Calu3 (cell line): ENCODE measurements at places on chromosomes 6 and 20. TPM values are rescaled to one million over a fixed set of nuclear protein-coding genes. Genes with fewer than 3 reads are reported as not detected.

PNLDC1 gene
- 0.52 and 0.71 TPM in 2 replicates for total RNA-seq

GRCh38 chr6:44672841-44673240, 285.3 kb downstream of the CDC5L start:
- no peak overlapping the region for H3K27ac ChIP-seq
- no peak overlapping the region for H3K4me3 ChIP-seq
- DNase-seq, result peak; percentile 49
- H3K27me3 ChIP-seq, result peaks cover 90% of the 10 kb centered on the region
- peaks cover 19% of the 10 kb centered on the region for H3K4me1 ChIP-seq

- no peaks in the 10 kb centered on the region for H3K4me1 ChIP-seq
- no peak overlapping the region for H3K4me3 ChIP-seq
- DNase-seq, result peak; percentile 60
- H3K36me3 ChIP-seq, result no peaks in the 10 kb centered on the region
- H3K27me3 ChIP-seq, result no peaks in the 10 kb centered on the region
Observed at GRCh38 chr20:7094438-7094997, 327.0 kb downstream of the BMP2 start.

HLA-DOB gene
- total RNA-seq, result 0.97 and 2.2 TPM in 2 replicates

DNA sequence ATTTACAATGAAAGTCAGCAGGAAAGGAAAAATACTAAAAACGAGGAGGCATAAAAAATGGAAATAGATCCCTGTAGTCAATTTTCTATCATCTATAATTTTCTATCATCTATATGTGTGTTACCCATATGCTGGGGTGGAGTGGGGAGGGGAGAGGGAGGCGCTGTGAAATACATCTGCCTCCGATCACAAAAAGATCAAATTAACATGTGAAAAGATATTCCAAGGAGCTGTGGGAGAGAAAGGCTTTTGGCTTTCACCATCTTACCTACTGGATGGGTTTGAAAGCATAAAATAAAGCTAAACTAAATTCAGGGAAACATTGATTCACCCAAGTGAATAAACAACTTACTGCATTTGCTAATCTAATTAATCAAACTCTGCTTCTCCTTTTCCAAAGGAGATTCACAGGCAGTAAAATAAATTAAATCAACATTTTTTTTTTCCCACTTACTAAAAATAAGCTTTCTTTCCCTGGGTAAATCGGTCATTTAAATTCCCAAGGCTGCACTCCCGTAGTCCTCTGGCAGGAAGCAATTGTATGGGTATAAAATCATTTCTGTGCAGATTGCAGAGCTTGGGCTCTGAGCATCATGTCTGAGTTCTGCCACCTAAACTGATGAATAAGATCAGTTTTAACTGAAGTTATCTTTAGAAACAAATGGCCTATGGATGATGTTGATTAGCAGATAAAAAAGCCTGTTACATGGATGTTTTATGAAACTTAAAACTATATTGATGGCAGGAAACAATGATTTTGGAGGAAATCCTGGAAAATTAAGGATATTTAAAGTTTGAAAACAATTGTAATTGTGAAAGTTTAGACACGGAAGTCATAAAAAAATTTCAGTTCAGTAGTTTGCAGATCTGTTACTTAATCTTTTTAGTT, 147.9 kb downstream of the SOX4 start:
- no peak for DNase-seq
- H3K36me3 ChIP-seq, result peaks cover 19% of the 10 kb centered on the region
- H3K27me3 ChIP-seq, result no peaks in the 10 kb centered on the region
- H3K4me3 ChIP-seq, result no peak overlapping the region
- peaks cover 60% of the 10 kb centered on the region for H3K4me1 ChIP-seq

MOCS1 gene
- total RNA-seq, result 2.5 TPM in 2 replicates

GRCh38 chr20:10877342-10877741, 203.5 kb upstream of the JAG1 start:
- no peak for DNase-seq
- H3K27ac ChIP-seq, result no peak overlapping the region
- no peaks in the 10 kb centered on the region for H3K27me3 ChIP-seq
- no peaks in the 10 kb centered on the region for H3K4me1 ChIP-seq
